Fibroblast of skin of right biceps (primary cell): ENCODE measurements at places on chromosomes 7 and 10.

DNA sequence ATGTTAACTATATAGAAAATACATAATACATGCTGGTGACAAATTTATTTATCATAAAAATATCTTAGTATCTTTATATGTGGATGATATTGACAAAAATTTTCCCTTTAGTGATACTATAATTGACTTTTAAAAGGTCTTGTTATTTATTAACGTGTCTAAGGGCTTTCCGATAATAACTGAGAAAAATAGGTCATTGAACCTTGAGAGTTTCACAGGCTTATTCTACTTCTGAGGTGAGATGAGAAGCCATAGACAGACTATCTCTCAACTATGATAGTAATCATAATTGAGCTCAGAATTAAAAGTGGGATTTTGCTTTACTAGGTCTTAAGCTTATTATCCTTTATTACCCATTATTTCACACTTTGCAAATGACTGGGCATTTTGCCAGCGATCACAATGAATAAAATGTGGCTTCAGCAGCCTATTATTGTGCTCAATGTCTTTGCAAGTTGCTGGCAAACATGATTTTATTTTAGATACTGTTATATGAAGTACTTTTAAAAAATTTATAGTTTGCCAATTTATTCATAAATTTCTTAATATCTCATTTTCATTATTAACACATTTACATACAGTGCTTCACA is 574.5 kb downstream of the ZWINT start:
- no peak for DNase-seq

- no peak for DNase-seq
These were observed 67.2 kb downstream of the ATAD1 start for GRCh38 chr10:87750817-87751216.

- DNase-seq = no peak
These were observed 48.1 kb upstream of the GATA3 start for GRCh38 chr10:8006274-8006999.

GRCh38 chr7:32892521-32893206 is 1.1 kb upstream of the KBTBD2 start:
- DNase-seq = peak; percentile 85

DNA sequence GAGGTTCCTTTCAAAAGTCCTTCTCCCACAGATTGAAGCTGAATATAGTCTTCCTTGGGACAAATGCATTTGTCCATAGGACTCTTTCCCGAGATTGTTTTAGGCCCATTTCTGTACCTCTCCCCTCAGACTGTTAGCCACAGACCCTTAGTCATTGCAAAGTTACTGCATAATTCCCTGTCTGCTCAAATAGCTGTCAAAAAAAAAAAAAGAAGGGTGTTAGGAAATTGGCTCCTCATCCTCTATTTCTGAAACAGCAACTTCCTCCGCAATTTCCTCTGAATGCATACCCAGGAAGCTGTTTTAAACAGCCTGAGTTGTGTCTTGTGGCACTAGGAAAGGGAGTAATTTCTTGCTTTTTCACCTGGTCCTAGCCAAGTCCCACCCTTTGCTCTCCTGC is 5.4 kb downstream of the LRRC4 start:
- peak; percentile 24 for DNase-seq

DNA sequence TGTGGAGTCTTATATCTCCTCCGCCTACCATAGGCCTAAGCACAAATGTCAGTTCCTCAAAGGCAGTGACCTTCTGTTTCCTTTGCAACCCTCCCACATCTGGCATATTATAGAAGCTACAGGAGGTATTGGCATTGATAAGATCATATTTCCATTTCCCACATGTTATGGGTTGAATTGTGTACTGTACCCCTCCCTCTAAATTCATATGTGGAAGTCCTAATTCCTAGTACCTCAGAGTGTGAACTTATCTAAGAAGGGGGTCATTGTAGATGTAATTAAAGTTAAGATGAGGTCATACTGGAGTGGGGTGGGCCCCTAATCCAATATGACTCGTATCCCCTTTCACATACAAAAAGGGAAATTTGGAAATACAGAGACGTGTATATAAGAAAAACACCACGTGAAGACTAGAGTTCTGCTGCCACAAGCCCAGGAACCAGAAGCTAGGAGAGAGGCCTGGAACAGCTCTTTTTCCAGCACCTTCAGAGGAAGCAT is 6.1 kb upstream of the LAMB4 start:
- no peak for DNase-seq

GRCh38 chr7:136617176-136617575 is 251.3 kb upstream of the CHRM2 start:
- DNase-seq = peak; percentile 27

- DNase-seq = no peak
These were observed 118.1 kb downstream of the TPST1 start for GRCh38 chr7:66323114-66323796.

GRCh38 chr10:6738112-6738768 is 158.2 kb upstream of the PRKCQ start:
- DNase-seq = peak; percentile 43

- no peak for DNase-seq
These were observed 39.9 kb upstream of the MMD2 start for GRCh38 chr7:4998910-4999309.

GRCh38 chr7:120920591-120921274 is 29.8 kb upstream of the ING3 start:
- no peak for DNase-seq

GRCh38 chr7:105346138-105346537 is 42.6 kb downstream of the SRPK2 start:
- DNase-seq = no peak

GRCh38 chr7:95225301-95225700 is 99.0 kb downstream of the PON1 start:
- DNase-seq = no peak
